ENCODE measurements at places on chromosomes 7 and 10. TPM values are rescaled to one million over a fixed set of nuclear protein-coding genes. Genes with fewer than 3 reads are reported as not detected.

- H3K4me1 ChIP-seq, result peaks cover 9% of the 10 kb centered on the region
- no peaks in the 10 kb centered on the region for H3K27me3 ChIP-seq
- H3K27ac ChIP-seq, result no peak overlapping the region
- H3K4me3 ChIP-seq, result no peak overlapping the region
- H3K36me3 ChIP-seq, result no peaks in the 10 kb centered on the region
Observed at GRCh38 chr10:58698777-58699356, 186.2 kb downstream of the BICC1 start.

DNA sequence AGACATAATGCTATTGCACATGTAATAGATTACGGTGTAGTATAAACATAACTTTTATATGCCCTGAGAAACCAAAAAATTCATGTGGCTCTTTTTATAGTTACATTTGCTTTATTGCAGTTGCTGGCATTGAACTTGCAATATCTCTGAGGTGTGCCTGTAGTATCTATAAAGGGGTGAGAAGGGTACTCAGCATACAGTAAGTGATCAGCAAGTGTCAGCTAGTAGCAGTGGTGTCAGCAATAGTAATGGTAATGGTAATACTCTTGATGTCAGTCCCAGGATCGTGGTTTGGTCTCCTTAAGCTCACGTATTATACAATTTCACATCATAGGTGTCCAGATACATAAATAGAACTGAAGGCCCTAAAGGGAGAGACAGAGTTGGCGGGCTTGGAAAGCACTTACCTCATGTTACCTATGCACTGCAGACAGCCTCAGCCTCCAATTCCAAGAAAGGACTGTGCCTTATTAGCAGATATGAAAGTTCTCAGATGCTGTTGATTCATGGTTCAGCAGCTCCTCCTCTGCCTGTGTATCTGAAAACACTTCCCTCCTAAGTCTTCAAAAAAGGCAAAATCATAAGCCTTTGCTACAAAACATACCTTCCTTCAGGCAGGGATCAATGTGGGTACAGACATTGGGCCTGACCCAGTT lies 6.6 kb upstream of the GIMAP7 start:
- H3K4me1 ChIP-seq, result no peaks in the 10 kb centered on the region
- no peaks in the 10 kb centered on the region for H3K27me3 ChIP-seq
- DNase-seq, result no peak
- H3K27ac ChIP-seq, result no peak overlapping the region

- no peaks in the 10 kb centered on the region for H3K27me3 ChIP-seq
- H3K4me3 ChIP-seq, result peak overlapping the region; percentile 99
- peak overlapping the region; percentile 100 for H3K27ac ChIP-seq
- H3K4me1 ChIP-seq, result peaks cover 13% of the 10 kb centered on the region
- no peak for DNase-seq
Observed at GRCh38 chr7:5528071-5528814, 104.6 kb upstream of the TNRC18 start.

- H3K4me3 ChIP-seq, result no peak overlapping the region
- 0 out of 2 replicates have a peak, but pooled peaks cover 9% of the 10 kb centered on the region for H3K36me3 ChIP-seq
- H3K4me1 ChIP-seq, result no peaks in the 10 kb centered on the region
- no peak overlapping the region for H3K27ac ChIP-seq
Observed at GRCh38 chr7:142908921-142909890, 23.7 kb upstream of the TRPV6 start.

Gene CCL26
- 6.2 TPM for total RNA-seq

- peak; percentile 55 for DNase-seq
- H3K36me3 ChIP-seq, result no peaks in the 10 kb centered on the region
- H3K4me1 ChIP-seq, result peaks cover 71% of the 10 kb centered on the region
- peaks cover 100% of the 10 kb centered on the region for H3K27me3 ChIP-seq
Observed at GRCh38 chr7:27187475-27188385, 2.7 kb upstream of the HOXA11 start.

DNA sequence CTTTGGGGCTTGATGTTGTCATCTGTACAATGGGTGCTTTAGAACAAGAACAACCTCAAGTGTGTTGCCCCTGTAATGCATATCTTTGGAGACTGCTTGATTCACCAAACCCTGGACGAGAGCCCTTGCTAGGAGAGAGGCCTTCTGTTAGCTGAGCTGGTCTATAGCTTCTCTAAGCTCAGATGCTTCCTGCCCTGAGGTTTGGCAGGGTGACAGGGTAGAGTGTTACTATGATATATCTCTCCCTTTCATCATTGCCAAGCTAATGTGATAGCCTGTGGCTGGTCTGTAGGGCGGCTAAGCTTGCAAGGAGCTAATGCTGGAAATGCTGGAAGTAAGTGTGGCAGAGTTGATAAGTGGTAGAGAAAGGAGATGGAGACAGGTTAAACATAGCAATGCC lies 364.1 kb downstream of the RPS24 start:
- H3K4me1 ChIP-seq, result peaks cover 5% of the 10 kb centered on the region
- DNase-seq, result no peak
- no peak overlapping the region for H3K4me3 ChIP-seq

GRCh38 chr7:7151285-7151684 lies 31.1 kb upstream of the C1GALT1 start:
- H3K4me1 ChIP-seq, result no peaks in the 10 kb centered on the region
- H3K4me3 ChIP-seq, result no peak overlapping the region
- H3K27ac ChIP-seq, result no peak overlapping the region
- DNase-seq, result no peak
- no peaks in the 10 kb centered on the region for H3K27me3 ChIP-seq

All from GM23338 (cell line).